ENCODE measurements at places on chromosomes 4 and X.

- no peak for DNase-seq
Measured at GRCh38 chr4:102730968-102731533, 29.7 kb downstream of the MANBA start.

- DNase-seq: no peak
Measured at GRCh38 chr4:112944006-112944405, 105.4 kb upstream of the ANK2 start.

DNA sequence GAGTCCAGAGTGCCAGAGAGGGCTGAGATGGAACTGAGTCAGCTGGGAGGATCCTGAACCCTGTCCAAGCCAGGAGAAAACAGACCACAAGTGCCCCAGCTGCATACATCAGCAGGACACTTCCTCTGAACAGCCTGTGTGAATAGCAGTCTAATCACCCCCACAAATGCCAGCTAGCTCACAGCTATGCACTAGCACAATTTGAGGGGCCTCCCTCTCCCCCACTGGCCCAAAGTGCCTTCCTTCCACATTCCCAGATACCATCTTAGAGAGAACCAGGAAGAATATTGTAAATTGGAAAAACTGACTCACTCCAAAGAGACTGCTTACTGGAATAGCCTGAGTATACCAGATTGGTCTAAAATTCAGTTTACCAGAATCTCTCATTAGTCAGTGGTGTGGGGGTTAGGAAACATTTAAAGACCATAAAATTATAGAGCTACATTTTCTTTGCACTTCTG is 292.6 kb upstream of the KLF3 start:
- no peak for DNase-seq

DNA sequence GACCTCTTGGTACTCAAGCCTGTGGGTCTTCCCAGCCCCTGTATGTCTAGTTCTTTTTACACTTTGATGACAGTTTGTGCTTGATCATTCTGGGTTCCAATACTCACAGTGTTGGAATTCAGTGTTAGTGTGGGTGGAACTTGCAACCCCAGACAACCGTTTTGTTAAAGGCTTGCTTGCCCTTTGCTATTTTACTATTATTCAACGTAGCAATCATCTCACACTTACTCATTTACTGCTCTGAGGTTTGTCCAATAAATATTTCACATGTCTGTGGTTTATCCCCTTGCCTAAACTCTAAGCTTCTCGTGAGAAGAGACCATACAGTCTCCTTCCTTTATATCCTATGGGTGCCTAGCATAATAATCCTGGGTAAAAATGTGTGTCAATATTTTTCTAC is 15.3 kb downstream of the CCNG2 start:
- DNase-seq: no peak

DNA sequence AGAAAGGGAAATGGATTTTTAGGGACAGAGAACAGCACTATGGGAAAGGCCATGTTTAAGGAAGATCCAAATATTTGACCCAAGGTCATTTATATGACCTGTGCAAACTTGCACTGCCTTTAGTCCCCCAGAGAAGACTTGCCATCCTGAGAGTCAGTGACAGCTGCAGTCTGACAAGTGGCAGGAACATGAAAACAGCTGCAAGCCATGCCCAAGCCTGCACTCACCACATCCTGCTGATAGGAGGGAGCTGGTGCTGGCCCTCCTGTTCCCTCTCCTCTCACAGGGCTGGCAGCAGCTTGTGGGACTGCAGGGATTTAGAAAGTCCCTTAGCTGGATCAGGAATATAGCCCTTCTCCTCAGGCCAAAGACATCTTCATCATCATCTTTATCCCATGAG is 187.7 kb downstream of the RAP1GDS1 start:
- DNase-seq: no peak

GRCh38 chr4:138870737-138871554 is 144.6 kb upstream of the NOCT start:
- no peak for DNase-seq

GRCh38 chr4:3476341-3476747 is 13.2 kb downstream of the DOK7 start:
- DNase-seq: no peak

GRCh38 chrX:110003167-110004156 is 548 bp downstream of the TMEM164 start:
- no peak for DNase-seq

DNA sequence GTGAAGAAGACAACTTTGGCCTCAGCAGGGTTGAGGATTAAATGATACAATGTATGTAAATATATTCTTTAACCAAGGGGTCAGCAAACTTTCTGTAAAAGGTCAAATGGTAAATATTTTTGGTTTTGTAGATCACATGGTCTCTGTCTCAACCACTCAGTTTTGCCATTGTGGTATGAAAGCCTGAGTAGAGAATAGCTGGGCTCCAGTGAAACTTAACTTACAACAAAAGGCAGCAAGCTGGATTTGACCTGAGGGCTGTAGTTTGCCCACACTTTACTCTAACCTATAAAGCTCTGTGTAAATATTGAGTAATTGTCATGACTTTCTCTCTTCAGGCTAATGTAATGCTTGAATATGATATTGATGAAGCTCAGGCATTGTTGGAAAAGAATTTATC is 19.6 kb downstream of the VBP1 start:
- DNase-seq: no peak

DNA sequence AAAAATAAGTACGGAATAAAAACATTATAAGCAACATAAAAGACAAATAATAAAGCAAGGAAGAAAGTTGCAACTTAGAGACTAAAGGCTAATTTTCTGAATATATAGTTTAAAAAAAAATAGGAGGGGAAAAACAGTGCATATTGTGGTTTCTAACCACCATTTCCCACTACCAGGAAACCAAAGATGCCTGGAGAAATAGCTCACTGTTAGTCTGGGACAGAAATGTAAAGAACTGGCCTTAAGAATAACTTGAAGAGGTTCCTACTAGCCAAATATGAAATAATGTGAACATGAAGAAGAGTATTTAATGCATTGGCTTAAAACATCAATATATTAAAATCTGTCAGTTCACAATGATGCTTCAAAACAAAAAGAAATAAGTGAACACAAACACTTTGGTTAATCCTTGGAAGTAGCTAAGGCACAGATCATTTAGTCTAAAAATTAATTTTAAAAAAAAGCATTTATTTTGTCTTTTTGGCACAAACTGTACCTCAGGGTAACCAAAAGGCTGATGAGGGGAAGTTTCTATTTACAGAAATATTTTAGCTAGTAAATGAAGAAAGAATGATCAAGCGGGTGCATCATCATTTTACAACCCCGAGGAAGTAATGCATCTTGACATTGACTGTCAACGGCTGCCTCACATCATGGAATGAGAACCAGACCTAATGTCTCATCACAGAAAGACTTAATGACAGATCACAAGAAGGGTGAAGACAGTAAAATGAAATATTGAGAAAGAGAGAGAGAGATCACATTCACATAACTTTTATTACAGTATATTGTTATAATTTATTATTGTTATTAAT is 297.2 kb upstream of the LDB2 start:
- no peak for DNase-seq

- no peak for DNase-seq
Measured at GRCh38 chrX:66035667-66036066, 4.2 kb downstream of the VSIG4 start.

DNA sequence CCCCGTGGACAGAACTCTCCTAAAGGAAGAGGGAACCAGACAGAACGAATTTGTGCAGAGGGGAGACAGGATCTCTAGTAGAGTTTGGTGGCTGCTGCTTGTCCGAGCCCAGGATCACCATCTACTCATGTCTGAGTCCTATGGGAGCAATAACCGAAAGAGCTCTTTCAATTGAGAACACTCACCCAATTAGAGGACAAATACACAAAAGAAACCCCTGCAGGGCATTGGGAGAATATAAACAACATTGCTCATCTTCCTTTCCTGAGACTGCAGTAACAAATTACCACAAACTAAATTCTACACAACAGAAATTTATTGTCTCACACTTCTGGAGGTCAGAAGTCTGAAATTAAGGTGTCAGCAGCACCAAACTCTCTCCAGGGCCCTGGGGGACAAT is 65.6 kb downstream of the SPINK2 start:
- no peak for DNase-seq

- DNase-seq: no peak
Measured at GRCh38 chr4:152981278-152981677, 45.2 kb downstream of the FHDC1 start.

- DNase-seq: no peak
Measured at GRCh38 chrX:46704767-46705386, 54.0 kb downstream of the SLC9A7 start.

DNA sequence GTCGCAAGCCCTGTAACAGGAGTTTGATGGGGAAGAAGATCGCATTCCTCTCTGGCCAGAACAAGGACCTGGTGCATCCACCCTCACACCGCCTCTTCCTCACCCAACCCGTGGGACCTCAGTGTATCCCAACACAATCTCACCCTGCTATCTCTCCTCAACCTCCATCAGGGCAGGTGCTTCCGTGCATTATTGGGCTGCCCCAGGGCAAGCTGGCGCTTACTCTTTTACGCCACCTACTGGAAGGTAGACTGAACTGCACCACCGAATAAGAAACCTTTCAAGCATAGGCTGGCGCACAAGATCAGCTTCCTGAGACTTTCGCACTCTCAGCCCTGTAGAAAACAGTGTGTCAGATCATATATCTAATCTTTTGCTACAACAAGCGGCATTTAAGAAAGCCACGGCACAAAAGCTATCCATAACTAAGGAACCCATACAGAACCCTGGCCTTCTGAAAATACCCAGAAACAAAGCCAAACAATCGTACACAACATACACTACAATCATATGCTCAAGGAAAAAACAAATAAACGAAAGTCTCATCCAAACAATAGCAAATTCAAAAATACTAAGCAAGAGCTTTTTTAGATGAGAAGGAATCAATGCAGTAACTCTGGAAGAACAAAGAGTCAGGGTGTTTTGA is 209.3 kb downstream of the UGT8 start:
- no peak for DNase-seq

DNA sequence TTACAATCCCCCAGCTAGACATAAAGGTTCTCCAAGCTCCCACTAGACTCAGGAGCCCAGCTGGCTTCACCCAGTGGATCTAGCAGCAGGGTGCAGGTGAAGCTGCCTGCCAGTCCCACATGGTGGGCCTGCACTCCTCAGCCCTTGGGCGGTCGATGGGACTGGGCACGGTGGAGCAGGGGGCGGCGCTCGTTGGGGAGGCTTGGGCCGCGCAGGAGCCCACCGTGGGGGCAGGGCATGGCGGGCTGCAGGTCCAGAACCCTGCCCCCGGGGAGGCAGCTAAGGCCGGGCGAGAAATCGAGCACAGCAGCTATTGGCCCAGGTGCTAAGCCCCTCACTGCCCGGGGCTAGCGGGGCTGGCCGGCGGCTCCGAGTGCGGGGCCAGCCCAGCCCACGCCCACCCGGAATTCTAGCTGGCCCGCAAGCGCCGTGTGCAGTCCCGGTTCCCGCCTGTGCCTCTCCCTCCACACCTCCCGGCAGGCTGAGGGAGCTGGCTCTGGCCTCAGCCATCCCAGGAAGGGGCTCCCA is 9.6 kb upstream of the KLF8 start:
- DNase-seq: no peak

DNA sequence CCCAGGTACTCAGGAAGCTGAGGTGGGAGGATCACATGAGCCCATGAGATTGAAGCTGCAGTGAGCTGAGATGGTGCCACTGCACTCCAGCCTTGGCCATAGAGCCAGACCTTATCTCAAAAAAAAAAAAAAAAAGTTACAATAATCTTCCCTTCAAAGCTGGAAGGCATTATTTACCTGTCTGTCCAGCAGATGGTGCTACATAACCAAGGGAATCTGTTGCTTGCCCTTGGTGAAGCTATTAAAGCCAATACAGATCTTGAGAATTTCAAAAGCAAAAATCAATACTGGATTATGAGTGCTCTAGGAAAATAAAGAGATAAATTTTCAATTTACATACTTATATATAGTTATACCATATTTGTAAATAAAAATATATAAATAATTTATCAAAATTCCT is 25.9 kb downstream of the PKD2 start:
- no peak for DNase-seq

GRCh38 chr4:140645614-140646412 is 77.1 kb upstream of the UCP1 start:
- no peak for DNase-seq

DNA sequence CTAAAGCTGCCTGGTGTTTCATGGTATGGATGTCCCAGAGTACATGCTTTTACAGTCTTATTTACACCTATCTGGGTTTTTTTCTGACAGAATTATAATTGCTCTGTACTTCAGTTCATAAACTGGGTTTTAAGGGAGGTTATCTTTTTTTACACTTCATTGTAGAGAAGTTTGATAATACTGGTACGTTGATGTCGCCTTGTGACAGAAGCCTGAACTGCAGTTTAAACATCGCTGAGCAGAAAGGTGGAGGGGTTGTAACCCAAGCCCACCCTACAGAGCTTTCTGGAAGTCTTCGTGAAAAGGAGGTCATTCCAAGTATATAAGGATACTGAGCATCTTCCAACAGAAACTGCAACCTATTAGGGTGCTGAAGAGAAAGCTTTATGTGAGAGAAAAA is 46.4 kb downstream of the BEX1 start:
- no peak for DNase-seq

DNA sequence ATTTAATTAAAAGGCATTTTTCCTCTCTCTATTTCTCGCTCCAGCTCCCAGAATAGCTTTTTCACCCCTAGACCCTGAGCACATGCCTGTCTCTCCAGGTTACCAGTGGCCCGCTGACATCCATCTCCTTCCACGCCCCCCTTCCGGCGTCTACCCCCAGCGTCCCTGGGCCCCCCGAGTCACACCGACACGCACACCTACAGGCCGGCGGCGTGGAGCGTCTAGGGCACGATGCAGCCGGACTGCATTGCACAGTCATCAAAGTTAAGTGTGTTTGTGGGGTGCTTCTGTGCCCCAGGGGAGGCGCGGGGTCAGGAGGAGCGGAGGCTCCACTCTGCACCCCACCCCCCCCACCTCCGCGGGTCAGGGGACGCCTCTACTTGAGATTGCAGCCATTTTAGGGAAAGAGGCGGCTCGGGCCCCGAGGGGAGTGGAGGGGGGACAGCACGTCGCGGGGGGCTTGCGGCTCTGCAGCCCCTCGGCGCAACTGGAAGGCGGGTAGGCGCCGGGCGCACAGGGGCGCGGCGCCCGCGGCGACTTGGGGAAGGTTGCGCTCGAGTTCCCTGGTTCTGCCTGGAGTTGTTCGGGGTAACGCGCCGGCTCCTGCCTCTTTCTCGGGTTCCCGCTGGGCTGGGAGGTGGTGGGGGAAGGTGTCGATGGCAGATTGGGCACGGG is 112.7 kb downstream of the DHX15 start:
- no peak for DNase-seq

- DNase-seq: no peak
Measured at GRCh38 chr4:82761229-82761628, 37.4 kb downstream of the SCD5 start.

DNA sequence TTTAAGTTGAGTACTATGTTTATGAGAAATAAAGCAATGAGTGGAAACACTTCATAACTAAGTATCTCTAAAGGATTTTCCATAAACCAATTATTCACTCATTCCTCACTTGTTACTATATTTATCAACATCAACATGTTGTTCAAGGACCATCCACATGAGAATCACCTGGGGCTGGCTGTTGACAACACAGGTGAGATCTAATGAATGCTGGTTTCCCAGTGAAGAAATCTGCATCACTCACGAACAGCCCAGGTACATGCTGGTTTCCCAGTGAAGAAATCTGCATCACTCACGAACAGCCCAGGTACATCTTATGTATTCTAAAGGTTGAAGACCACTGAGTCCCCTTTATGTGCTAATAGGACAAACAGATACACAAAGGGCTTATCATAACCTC is 32.5 kb downstream of the TSPAN5 start:
- no peak for DNase-seq

- no peak for DNase-seq
Measured at GRCh38 chr4:172725581-172725980, 443.0 kb upstream of the GALNT7 start.

- DNase-seq: no peak
Measured at GRCh38 chrX:10939424-10939823, 171.7 kb upstream of the HCCS start.

GRCh38 chrX:112913807-112914206 is 73.2 kb upstream of the AMOT start:
- DNase-seq: no peak
